Activated naive CD4-positive, alpha-beta T cell treated with anti-CD3 and anti-CD28 coated beads, Interleukin-2, amount 50 U/mL, for 72 hours (primary cell): ENCODE measurements at places on chromosomes 5 and 9.

DNA sequence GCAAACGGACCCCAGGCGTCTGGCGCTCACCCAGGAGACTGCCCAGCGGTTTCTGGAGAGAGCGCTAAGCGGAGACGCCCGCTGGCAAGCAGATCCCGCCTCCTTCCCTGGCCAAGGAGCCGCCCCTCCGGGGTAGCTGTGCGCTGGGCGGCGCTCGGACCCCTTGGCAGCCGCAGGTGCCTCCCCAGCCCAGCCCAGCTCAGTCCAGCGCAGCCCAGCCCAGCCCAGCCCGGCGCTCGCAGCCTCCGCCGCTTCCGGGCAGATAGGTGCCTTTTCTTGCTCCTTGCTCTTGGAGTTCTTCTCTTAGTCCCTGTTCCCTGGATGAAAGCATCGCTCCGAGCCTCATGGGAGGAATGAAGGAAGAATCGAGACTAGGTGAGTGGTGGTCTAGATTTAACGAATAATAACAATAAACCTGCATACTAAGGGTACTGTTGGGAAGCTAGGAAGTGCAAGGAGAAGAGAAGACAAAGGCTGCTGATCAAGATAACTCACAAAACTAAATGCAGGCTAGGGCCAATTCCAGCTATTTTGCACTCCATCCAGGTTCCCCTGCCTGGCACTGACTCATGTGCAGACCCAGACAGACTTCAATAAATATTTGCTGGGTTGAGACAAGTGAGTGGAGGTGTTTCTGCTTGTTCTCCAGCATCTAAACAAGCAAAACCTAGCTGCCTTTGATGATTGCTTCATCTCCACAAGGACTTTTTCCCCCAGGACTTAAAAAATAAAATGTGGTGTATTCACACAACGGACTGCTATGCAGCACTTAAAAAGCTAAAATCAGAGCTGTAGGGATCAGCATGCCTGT lies at the start of gene STK32A:
Gene STK32A, plus strand, starts transcription at position 202 of the 811 bp plus-strand sequence. CDS start 4,609 bp downstream, outside the sequence.
- DNase-seq, result no peak

- peak; percentile 26 for DNase-seq
These were observed 199.5 kb downstream of the CACNA1B start for GRCh38 chr9:138077126-138077525.

- DNase-seq, result no peak
These were observed 34.6 kb upstream of the UBAC1 start for GRCh38 chr9:135995816-135996215.

DNA sequence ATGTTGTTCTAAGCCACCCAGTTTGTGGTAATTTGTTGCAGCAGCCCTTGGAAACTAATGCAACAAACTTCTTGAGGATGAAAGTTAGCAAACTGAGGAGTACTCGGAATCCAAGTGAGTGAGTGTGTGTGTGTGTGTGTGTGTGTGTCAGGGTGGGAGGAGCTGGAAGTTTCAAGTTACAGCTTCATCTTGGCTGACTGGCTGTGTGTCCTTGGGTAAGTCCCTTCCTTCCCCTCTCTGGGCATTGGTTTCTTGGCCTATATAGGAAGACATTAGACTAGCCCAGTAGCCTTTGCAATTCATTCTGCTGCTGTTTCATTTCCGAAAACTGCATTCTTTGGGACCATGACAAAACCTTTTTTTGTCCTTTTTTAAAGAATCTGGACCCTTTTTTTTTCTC lies 157.2 kb downstream of the MELK start:
- no peak for DNase-seq

DNA sequence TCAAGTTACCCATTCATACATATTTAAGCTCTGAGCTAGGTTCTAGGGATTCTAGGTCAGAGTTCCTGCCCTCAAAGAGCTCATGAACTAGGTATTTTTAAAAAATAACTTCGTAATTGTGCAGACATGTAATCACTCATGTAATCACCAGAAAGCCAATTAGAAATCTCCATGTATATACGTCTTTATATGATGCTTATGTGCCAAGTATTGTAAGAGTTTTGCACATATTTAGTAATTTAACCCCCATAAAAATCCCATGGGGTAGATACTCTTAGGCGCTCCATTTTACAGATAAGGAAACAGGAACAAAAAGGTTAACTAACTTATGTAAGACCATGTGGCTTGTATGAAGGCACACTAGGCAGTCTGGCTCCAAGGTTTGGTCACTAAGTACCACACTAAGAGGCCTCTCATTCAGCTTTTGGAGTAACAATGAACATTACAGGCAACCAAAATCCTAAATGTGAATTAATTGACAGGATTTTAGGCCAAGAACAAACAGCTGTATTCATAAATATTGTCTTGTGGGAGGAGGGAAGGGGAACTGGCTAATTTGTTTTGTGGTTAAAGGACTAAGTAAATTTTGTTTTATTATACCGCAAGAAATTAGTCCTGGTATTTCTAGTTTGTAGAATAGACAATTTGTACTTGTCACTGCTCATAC lies 1.7 kb upstream of the OTULINL start:
- no peak for DNase-seq

- no peak for DNase-seq
These were observed 1.7 kb downstream of the GRIN3A start for GRCh38 chr9:101736717-101737116.

GRCh38 chr5:103228588-103228987 lies 30.0 kb upstream of the MACIR start:
- DNase-seq, result no peak

- no peak for DNase-seq
These were observed 82.4 kb downstream of the MARCHF3 start for GRCh38 chr5:126948011-126948355.

DNA sequence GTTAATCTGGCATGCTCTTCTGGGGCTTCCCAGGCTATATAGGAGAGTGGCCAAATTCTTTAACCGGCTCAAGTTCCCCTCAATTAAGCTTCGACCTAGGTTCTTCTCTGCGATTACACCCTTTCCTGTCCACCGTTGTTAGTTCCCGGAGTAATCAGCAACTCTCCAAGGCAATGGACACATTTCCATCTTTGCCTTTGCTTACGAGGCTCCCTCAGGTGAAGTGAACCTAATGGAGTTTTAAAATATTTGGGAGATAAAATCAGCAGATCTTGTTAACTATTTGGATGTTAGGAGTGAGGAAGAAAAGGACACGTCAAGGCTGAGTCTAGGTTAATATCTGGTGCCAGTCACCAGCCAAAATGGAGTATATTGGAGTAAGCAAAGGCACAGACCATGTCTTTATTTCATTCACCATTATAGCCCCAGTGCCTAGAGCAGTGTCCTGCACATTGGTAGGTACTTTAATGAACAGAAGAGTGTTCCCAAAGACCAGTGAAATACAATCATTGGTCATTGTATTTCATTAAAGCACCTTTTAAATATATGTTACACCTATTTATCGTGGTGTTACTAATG lies 515 bp downstream of the UTP15 start:
- no peak for DNase-seq

- DNase-seq, result no peak
These were observed 34.9 kb upstream of the B4GALT1 start for GRCh38 chr9:33202018-33202417.

DNA sequence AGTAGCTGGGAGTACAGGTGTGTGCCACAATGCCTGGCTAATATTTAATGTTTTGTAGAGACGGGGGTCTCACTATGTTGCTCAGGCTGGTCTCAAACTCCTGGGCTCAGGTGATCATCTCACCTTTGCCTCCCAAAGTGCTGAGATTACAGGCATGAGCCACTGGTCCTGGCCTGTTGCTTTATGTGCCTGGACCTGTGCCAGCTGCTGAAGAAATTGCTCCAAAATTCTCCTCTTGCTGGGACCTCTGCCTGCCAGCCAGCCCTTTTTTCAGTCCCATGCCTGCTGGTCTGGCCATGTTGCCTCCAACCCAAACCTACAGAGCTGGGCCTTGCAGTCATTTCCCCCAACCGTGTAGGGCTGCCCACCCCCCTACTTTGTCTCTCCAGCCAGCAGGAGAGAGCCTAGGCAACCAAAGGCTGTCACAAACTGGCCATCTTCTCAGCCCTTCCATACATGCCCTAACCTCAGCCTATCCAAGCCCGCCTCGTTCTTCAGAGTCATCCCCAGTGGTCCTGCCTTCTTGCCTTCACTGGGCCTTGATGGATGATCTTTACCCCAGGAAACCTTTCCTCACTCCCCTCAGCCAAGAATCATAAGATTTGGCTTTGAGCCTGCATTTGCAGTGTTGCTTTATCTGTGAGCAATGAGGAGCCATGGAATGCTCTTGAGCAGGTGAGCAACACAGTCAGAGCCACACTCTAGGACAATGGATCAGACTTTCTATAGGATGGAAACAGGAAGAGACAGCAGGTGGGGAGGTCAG lies 27.4 kb upstream of the SYNPO start:
- no peak for DNase-seq

DNA sequence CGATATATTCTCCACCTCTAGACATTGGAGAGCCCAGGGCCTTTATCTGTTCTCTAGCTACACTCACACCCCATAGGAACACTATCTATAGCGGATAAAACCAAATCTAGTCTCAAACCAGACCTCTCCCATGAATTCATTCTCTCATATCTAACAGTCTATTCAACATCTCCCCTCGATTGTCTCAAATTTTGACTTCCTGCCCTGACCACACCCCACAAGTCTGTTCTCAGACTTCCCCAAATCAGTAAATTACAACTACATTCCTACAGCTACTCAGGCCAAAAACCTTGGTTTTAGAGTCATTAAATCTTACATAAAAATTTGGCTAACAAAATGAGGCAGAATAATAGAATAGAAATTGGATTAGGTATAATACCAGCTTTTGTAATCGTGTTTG lies 12.5 kb upstream of the SLC1A3 start:
- no peak for DNase-seq

- no peak for DNase-seq
These were observed 25.5 kb downstream of the NUP188 start for GRCh38 chr9:128972956-128973355.

DNA sequence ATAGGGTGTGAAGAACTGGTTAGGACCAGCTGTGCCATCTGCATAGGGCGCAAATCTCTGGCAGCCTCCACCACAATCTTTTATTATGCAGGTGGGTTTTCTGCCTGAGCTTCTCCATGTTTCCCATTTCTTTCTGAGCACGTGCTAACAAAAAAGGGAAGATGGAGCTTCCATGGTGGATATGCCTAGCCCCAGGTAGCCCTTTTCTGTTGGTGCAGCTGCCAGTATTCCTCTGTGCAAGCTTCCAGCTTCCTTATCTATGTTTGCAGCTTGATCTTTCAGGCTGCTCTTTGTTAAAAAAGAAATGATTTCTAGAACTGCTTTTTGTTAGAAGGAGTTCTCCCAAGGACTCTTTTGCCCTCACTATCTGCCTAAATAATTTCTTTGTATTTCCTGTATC lies 95.0 kb upstream of the EPB41L4A start:
- no peak for DNase-seq

DNA sequence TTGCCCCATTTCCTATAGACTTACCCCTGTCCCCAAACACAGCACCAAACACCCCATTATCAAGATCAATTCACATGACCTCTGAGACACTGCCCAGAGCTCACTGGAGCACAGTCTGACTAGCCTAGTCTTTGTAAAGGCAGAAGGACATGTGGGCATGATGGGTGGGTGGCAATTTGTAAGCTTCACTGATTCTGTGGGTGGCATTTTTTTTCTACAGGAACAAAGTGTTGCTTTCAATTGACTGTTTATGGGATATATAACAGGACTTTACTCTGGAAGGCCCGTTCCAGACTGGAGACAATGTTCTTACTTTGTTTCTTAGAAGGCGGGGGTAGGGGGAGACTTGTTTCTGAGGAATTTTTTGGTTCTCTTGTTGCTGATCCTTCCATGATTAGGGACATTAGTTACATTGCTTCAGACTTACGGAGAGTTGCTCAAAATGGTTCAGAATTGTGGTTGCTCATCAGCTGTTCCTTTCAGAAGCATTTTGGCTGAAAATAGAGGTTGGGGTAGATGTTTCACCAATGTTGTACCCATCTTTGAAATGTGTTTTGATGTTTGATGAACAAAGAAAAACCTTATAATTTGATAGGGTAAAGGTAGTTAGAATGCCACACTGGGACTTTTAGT lies 20.2 kb downstream of the NNT start:
- DNase-seq, result no peak
